Activated gamma-delta T cell treated with anti-CD3 and anti-CD28 coated beads, Interleukin-2, amount 50 U/mL, for 16 hours (primary cell): ENCODE measurements at places on chromosomes 11 and 22.

DNA sequence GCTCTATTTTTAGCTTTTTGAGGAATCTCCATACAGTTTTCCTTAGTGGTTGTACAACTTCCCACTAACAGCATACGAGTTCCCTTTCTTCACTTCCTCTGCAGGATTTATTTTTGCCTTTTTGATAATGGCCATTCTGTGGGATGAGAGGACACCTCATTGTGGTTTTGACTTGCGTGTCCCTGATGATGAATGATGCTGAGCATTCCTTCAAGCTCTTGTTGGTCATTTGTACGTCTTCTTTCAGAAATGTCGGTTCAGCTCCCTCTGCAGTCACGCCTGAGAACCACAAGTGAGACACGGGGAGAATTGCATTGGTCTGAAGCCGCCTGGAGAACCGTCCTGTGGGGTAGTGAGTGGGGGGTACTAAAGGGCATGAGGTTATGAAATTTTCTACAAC, 2.0 kb upstream of the KRTAP5-10 start:
- no peak for DNase-seq

GRCh38 chr11:15055620-15056356, 17.6 kb upstream of the CALCB start:
- DNase-seq = no peak

GRCh38 chr11:72719551-72719950, 32.7 kb downstream of the ARAP1 start:
- DNase-seq = no peak

DNA sequence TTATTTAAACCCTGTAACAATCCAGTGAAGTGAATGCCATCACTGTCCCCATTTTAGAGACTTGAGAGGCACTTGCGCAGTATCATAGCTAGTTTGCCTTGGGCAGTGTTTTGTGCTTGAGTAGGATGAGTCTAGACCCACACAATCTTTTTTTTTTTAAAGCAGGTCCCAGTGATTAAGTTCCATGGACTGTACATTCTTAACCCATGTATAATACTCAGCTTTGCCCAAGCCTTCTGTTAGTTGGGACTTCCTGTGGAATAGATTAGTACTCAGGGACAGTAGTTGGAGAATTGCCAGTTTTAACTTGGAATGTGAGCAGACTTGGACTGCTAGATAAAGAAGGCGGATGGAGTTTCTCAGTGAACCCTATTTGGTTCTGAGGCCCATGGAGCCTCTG, 108.6 kb upstream of the RASSF10 start:
- DNase-seq = no peak

GRCh38 chr22:37517826-37518450, 1.3 kb downstream of the CARD10 start:
- no peak for DNase-seq

- no peak for DNase-seq
These were observed 33.1 kb downstream of the PHLDB1 start for GRCh38 chr11:118640332-118641154.

DNA sequence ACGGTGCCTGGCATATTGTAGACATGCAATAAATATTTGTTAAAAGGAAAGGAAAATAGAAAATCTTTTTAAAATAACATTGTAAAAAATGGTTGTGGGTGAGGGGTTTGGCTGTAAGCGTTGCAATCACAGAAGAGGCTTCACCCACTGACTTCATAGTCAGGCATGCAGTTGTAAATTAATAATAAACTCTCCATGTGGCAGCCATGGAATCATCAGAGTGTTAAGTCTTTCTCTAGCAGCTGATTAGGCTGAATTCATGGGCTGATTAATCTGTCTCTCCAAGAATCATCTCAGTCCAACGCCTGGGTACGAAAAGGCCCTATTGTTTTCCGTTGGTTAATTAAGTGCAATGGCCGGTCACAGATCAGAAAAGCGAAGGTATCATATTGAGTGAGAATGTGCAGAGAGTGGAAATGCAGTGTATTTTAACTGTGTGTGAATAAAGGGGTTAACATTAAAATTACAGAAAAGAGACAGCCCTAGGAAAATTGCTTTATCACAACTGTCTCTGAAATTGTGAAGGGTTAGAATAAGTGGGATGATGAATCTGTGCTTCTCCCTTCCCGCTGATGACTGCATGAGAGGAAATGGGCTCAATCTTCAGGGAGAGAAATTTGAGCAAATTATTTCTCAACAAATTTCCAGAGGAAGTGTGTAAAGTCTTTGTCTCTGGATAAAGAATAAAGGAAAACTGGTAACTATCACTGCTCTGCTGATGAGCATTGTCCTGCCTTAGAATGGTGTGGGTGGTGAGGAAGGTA, 269.0 kb downstream of the FAM76B start:
- no peak for DNase-seq

GRCh38 chr22:21650823-21651520, 8.9 kb downstream of the SDF2L1 start:
- DNase-seq = no peak

- DNase-seq = no peak
These were observed 15.4 kb upstream of the TMPRSS13 start for GRCh38 chr11:117944554-117944953.

GRCh38 chr11:14230407-14230806, 128.6 kb downstream of the RRAS2 start:
- no peak for DNase-seq

GRCh38 chr11:116707161-116707629, 65.6 kb downstream of the BUD13 start:
- DNase-seq = no peak

- DNase-seq = no peak
These were observed 95.5 kb downstream of the WNT7B start for GRCh38 chr22:45881524-45881875.

GRCh38 chr11:32172041-32172847, 81.4 kb downstream of the RCN1 start:
- DNase-seq = no peak

DNA sequence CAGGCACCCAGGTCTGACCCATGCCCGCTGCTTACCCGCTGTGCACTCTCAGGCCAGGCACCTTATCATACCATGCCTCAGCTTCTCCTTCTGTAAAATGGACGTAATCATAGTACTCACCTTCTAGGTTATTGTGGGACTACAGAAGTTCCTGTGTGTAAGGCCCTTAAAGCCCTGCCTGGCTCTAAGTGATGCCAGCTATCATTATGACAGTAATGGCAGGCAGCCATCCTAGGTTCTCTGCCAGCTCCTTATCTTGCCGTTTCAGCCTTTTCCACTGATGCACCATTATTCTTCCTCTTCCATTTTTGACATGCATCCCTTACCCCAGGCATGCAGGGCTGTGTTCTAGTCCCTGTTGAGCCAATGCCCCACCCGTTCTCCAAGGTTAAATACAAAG, 57.9 kb downstream of the DBX1 start:
- no peak for DNase-seq

DNA sequence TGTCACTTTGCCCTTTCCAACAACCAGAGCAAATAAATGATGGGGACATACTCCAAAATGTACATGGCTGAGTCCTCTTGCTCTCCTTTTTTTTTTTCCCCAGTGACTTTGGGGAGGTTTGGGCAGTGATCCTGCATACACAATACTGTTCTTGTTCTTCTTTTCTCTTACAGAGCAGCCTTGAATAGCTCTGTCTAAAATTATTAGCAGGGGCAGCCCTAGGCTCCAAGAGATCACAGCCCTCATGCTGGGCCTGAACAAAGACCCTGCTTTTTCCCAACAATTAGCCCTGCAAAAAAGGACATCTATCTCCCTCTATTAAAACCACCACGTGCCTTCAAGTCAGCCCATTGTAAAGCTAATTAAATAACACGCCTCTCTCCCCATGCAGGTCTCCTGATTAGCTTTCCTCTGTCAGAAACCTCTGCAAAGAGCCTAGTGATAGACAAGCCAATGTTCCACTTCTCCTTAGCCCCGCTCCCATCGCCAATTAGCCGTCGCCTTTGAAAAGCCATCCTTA, 54.7 kb downstream of the ETS1 start:
- no peak for DNase-seq

DNA sequence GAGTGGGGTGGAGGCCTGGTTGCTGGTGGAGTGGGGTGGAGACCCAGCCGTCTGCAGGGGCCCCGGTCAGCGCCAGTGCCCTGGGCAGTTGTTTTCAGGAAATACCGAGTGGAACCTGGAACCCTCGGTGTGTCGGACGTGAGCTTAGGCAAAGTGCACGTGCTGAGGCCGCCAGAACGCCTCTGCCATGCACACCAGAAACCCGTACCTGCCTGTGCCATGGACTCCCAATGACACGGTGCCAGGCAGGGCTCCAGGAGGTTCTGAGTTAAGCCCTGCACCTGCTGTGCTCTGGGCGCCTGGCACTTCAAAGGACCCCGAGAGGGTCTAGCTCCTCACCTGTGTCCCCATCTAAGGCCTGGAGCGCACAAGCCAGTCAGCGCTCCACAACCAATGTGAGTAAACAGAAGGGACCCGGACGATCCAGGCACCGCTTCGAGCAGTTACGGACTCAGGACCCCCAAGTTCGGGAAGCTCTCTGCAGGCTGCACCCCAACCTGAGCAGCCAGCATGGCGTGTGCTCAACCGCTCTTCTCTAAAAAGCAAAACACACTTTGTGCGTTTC, 12.3 kb downstream of the TOLLIP start:
- DNase-seq = no peak

GRCh38 chr11:11414996-11415395, 61.9 kb upstream of the CSNK2A3 start:
- no peak for DNase-seq

DNA sequence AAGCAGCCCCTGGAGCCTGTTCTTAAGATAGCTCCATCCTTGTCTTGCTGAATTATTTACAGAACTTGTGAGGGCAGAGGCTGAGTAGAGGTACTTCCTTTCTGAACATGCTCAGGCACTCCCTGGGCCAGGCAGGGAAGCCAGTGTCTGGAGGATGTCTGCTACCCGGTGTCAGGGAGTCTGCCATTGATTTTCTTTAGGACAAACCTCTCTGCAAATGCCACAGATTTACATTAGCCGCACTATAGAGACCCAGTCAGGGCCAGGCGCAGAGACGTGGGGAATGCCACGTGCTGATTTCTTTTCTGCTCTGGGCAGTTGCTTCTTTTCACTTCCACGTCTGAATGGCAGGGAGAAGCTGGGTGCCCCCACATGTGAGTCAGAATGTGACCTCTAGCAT, 585.5 kb downstream of the NTM start:
- DNase-seq = no peak

DNA sequence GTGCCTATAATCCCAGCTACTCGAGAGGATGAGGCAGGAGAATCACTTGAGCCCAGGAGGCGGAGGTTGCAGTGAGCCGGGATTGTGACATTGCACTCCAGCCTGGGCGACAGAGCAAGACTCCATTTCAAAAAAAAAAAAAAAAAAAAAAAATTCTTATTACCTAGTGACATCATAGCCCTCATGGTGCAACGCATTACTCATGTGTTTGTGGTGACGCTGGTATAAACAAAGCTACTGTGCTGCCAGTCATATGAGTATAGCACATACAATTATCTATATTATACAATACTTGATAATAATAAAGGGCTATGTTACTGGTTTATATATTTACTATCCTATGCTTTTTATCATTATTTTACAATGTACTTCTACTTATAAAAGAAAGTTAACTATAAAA, 41.2 kb downstream of the OR2AT4 start:
- no peak for DNase-seq

DNA sequence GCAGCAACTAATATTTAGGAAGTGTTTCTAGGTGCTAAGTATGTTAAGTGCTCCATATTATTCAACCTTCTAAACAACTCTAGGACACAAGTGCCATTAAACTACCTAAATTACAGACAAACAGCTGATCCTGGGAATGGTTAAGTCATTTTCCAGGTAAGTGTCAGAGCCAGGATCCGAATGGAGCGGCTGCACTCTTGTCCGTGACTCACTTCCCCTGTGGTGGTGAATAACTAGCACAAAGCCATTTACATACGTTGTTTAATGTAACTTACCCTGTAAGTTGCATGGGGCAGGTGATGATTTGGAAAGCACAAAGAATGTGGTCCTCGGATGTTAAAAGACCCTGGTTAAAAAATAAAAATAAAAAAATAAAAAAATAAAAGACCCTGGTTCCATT, 8.8 kb upstream of the PRG2 start:
- DNase-seq = no peak

GRCh38 chr11:116938471-116939070, 101.1 kb upstream of the APOA1 start:
- DNase-seq = no peak

DNA sequence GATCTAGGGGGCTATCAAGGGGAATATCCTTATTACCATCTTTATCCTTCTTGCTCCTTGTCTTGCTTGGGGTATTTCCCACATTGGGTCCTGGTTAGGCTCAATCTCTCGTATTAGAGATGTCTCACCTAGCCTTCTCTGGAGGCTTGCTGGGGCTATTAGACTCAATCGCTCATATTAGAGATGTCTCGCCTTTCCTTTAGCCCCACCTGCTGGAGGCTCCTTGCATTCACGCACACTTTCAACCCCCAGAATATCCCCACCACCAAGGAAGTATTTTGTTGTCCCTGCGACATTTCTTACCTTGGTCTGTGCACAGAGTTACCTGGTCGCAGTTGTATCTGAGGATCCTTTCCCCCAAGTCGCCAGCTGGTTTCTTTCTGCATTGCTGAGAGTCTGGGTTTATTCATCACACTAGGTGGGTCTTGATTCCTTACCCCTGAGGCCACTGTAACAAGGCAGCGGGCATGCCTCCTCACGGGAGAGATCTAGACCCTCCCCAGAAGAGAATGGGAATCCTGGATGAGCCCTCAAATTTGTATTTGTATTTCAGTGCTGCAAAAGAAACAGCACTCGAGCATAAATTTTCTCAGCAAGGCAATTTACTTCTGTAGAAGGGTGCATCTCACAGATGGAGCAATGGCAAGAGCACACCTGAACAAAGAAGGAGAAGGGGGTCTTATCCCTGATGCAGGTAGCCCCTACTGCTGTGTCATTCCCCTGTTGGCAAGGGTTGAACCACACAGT, 15.9 kb upstream of the HYLS1 start:
- no peak for DNase-seq

GRCh38 chr22:20777420-20778177, 3.7 kb downstream of the SERPIND1 start:
- DNase-seq = no peak

GRCh38 chr22:41429951-41430332, 16.7 kb downstream of the TOB2 start:
- DNase-seq = no peak

DNA sequence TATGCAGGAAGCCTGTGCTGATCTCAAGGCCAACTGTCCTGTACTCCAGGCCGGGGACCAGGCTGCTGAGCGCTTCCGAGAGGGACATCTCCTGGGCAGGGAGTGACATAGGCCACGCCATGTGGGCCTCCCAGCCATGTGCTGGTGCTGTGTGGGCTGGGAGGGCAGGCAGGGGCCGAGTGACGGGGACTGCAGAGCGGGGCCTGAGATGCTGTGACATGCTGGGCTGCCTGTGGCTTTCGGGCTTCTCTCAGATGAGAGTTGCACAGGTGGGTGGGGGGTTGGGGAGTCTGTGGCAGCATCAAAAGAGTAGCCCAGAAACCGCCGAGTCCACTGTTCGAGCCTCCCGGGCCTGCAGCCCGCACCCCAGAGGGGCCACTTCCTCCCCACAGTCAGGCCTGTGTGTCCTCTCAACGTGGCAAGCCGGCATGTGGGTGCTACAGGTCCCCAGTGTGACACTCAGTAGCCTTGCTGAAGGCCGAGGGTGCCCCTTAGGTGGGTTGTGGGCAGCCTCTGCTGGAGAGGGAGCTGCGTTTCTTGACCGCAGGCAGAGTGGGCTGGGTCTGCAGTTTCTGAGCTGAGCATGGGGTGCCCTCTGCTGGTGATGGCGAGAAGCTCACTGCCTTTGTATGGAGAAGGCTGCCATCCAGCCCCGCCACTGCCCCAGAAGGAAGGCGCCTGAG, 101.2 kb downstream of the BCR start:
- DNase-seq = peak; percentile 70

GRCh38 chr11:61777234-61778090, 14.9 kb downstream of the TMEM258 start:
- DNase-seq = peak; percentile 40
